Islet precursor cell (in vitro differentiated cells): ENCODE measurements at places on chromosomes 1 and 21.

DNA sequence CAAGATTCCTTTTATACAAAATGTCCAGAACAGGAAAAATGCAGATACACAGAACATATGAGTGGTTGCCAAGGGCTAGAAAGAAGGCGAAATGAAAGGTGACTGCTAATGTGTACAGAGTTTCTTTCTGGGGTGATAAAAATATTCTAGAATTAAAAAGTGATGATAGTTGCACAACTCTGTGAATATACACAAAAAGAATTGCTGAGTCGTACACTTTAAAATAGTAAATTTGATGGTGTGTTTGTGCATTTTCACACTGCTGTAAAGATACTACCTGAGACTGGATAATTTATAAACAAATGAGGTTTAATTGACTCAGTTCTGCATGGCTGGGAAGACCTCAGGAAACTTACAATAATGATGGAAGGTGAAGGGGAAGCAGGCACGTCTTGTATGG, 23.9 kb downstream of the KLHDC7A start:
- no peak for DNase-seq

DNA sequence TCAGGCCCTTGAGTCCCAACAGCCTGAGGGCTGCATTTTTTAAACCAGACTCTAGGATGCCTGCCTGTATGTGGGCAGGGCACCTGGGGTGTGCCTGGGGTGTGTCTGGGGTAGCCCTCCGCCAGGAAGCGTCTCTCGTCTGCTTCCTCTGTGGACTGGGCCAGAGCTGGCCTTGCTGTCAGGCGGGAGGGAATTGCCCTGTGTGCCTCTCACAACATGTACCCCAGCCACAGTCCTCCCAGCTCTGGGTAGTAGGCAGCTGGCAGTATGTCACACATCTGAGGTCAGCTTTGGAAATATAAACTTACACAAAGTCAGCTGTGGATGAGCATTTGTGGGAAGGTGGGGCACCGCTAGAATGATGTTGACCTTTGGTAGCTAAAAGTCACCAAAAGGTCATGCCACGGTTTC, 13.0 kb downstream of the TRAF5 start:
- DNase-seq: no peak

DNA sequence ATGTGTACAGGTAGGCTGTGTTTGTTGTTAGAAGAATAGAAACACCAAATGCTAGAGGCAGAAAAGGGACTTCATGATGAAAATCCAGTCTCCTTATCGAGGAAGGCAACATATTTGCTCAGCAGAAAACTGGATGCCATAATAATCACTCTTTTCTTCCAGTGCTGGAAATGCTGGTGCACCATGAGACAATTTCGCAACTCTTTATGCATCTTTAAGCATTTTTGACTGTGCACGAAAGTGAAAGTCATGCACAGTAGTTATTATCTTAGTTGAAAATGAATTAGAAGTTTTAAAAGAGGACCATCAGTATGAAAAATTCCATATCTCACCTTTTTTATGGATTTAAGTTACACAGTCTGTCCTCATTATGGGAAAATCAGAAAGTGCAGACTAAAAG, 29.1 kb downstream of the SMYD2 start:
- DNase-seq: no peak

GRCh38 chr21:40166291-40166843, 299.1 kb downstream of the PCP4 start:
- DNase-seq: no peak

DNA sequence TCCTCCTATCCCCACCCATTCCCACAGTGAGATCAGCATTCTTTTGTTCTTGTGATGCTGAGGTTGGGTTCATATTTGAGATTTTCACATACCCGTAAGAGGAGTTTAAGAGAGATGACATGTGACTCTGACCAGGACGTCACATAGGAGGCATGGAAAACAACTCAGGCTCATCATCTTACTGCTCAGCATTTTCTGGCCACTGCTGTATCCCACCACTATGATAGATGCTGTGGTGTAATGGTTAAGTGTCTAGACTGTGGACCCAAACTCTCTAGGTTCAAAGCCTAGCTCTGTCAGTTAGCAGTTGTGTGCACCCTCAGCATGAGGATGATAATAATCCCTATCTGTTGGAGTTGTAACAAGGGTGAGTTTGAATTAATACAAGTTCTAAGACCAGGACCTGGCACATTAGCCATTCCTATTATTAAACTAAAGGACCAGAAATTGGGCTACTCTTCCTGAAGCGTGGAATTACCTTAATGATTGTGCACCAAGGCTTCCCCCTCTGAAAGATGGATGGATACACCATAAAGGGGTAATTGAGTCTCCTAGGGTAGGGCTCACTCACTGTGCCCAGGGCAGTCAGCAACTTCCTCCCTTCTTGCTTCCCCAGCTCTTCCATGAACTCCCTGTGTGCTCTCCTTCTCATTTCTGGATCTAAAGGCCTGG, 40.9 kb downstream of the LGR6 start:
- peak; percentile 53 for DNase-seq
